Activated T-cell treated with anti-CD3 and anti-CD28 coated beads, Interleukin-2, amount 50 U/mL, for 24 hours (primary cell): ENCODE measurements at places on chromosomes 4 and X.
A peak's percentile ranks its signal among the peaks of the same experiment; 100 is the strongest.

- no peak for DNase-seq
Measured at GRCh38 chr4:147772459-147772969, 40.6 kb downstream of the ARHGAP10 start.

DNA sequence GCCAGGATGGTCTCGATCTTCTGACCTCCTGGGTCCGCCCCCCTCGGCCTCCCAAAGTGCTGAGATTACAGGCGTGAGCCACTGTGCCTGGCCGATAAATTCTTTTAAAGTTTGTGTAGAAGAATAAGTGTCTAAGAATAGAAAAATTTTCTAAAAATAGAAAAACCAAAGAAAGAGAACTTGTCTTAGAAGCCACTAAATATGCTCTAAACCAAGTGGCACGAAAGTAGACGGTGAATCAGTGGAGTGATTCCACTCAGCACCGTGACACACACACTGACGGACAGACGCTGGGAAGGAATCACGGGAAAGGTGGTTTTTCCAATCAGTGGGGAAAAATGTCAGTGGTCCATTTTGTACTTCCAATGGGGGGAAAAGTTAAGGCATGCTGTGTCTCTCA is 72.7 kb upstream of the PSAPL1 start:
- no peak for DNase-seq

DNA sequence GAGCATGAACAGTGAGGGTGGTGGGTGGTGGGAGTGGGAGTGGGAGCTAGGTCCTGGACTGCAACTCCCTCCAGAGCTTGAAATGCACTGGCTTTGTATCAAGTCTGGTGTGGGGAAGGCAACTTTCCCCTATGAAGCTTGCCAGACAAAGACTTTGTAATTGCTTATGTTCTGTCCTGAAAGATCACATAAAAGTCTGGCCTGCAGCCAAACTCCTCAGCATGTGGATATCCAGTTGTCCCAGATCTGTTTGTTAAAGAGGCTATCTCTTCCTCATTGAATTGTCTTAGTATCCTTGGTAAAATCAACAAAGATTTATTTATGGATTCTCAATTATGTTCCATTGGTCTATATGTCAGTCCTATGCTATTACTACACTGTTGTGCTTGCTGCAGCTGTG is 607.9 kb downstream of the GLUD2 start:
- DNase-seq, result no peak

DNA sequence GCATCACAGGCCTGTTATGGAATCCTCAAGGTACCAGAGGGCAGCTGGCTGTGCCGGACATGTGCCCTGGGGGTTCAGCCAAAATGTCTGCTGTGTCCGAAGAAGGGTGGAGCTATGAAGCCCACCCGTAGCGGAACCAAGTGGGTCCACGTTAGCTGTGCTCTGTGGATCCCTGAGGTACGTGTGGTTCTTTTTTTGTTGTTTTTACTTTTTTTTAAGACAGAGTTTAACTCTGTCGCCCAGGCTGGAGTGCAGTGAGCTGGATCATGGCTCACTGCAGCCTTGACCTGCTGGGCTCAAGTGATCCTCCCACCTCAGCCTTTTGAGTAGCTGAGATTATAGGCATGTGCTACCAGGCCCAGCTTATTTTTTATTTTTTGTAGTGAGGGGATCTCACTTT is 46.1 kb downstream of the JADE1 start:
- DNase-seq, result no peak

DNA sequence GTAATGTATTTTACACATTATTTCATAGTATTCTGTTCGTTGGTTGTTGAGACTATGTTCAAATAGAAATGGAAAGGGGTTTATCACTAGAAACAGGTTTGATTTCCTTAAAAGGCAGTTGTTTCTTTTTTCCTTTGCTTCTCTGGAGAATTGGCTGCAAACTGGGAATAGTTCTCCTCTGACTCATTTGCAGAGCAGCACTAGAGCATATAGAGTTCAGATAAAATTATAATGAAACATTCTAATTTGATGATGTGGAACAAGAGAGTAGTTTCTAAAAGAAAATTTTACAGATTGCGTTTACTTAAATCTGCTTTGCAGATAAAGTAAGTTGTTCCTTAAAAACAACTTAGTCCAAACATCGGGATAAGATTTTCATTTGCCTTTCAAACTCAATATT is 29.7 kb downstream of the SYNPO2 start:
- DNase-seq, result no peak

GRCh38 chrX:8310409-8310808 is 139.3 kb upstream of the VCX2 start:
- DNase-seq, result no peak

DNA sequence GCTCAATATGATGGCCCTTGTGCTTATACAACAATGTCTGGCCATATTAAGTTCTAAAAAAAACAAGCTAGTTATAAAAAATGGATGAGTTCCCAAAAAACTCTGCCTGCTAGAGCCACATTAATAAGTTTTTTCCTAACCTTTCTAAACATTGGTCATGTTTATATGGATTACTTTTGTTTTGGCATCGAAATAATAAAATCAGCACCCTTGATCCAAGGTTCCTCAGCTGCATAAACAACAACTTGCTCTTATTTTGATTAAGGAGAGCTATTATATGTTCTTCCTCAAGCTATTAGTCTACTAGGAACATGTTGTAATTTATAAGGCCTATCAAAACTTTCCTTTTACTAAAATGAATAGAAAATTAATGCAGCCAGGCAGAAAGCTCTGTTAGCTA is 48.4 kb downstream of the UNC5C start:
- DNase-seq, result no peak

DNA sequence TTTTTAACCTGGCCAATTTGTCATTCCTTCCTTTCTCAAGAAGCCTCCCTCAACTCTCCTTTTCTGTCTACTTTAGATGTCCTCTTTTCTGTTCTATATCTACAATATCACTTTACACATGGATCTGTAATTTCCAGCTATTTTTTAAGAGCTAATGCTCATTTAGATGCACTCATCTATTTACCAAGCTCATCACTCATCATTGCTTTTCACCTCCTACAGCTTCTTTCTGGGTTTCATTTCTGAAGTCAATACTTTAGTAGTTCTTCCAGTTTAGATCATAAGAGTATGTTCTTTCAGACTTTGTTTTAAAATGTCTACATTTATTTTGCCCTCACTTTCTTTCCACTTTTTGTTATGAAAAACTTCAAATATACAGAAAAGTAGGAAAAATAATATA is 466.9 kb downstream of the MID1IP1 start:
- no peak for DNase-seq

- DNase-seq, result peak; percentile 37
Measured at GRCh38 chrX:46628460-46629371, 55.2 kb downstream of the CHST7 start.

- no peak for DNase-seq
Measured at GRCh38 chrX:113510586-113510985, 670.0 kb upstream of the AMOT start.

DNA sequence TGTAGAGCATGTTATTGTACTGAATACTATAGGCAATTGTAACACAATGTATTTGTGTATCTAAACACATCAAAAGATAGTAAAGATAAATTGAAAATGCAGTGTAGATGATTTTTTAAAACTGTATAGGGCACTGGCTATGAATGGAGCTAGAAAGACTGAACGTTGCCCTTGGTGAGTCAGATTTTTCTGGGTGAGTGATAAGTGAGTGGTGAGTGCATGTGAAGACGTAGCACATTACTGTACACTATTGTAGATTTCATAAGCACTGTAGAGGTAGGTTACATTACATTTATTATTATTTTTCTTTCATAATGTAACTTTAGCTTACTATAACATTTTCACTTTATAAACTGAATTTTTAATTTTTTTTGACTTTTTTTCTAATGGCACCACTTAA is 1491.6 kb downstream of the TECRL start:
- DNase-seq, result no peak

- DNase-seq, result no peak
Measured at GRCh38 chr4:166311169-166311568, 438.1 kb downstream of the TLL1 start.

GRCh38 chrX:10897768-10898167 is 213.4 kb upstream of the HCCS start:
- DNase-seq, result no peak

- DNase-seq, result no peak
Measured at GRCh38 chrX:68892651-68893050, 63.8 kb downstream of the EFNB1 start.

DNA sequence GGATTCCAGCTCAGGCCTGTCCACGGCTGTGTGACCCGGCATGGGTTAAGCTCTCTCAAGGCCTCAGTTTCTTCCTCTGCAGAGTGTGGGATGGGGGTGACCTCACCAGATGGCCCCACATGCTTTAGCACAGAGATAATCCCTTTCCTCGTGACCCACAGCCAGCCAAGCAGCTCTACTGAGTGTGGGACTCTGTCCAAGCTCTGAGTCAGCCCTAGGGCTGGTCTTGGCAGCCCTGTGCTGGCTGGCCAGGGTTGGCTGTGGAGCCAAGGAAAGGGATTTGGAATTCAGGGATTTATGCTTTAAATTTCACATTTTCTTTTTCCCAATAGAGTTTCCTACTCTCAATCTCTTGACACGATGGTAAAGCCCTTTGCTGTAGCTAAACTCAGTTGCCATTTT is 19.7 kb upstream of the SPON2 start:
- DNase-seq, result no peak

DNA sequence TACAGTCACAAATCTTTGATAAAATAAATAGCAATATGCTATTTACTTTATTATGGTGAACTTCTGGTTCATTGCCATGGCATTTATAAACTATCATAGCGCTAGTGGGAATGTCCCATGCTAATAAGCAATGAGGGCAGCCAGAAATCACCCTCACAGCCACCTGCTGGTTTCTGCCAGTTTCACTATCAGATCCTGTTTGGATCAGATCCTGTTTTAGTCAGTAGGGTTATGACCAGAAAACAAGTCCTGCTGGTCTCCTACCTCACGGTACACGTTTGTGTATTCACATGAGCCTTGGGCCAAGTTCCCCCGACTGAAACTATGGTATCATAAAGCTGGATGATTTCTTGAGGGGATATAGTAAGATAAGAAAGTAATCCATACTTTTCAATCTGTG is 17.7 kb downstream of the FOXR2 start:
- no peak for DNase-seq

- no peak for DNase-seq
Measured at GRCh38 chrX:638482-639131, 8.0 kb downstream of the SHOX start.

- no peak for DNase-seq
Measured at GRCh38 chr4:149986917-149987316, 91.3 kb upstream of the DCLK2 start.

DNA sequence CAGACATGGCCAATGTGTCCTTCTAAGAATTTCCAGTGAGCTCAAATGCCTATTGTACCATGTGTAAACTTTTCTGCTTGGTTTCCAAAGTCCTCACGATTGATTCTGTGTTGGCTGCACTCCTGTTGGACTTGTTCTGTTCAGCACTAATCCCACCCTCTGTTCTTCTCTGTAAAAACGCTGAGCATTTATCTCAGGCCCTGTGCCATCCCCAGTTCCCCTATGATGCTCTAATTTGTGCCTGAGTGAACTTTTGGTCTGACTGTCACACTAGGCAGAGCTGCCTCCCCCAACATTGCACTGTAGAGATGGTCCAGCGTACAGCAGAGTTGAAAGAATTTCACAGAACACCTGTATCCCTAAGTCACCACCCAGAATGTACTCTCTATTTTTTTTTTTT is 76.1 kb upstream of the STS start:
- DNase-seq, result no peak
